HFFc6 (cell line): ENCODE measurements at places on chromosomes 12 and 14. TPM values are rescaled to one million over a fixed set of nuclear protein-coding genes. Genes with fewer than 3 reads are reported as not detected.
A peak's percentile ranks its signal among the peaks of the same experiment; 100 is the strongest.

The TWF1 gene
- total RNA-seq, result 145 and 146 TPM in 2 replicates

The GZMB gene
- not detected in 3 replicates for total RNA-seq

The REP15 gene
- total RNA-seq, result 2.3 to 2.7 TPM (median 2.4 TPM) in 3 replicates

The CEBPE gene
- total RNA-seq, result not detected in 3 replicates

The TPH2 gene
- not detected in 3 replicates for total RNA-seq

GRCh38 chr14:30587141-30587540, 28.2 kb downstream of the G2E3 start:
- no peak overlapping the region for H3K27ac ChIP-seq
- H3K4me1 ChIP-seq, result peaks cover 21% of the 10 kb centered on the region
- H3K36me3 ChIP-seq, result peaks cover 54% of the 10 kb centered on the region
- no peak overlapping the region for H3K4me3 ChIP-seq

- no peaks in the 10 kb centered on the region for H3K27me3 ChIP-seq
- no peak for DNase-seq
- no peak overlapping the region for H3K27ac ChIP-seq
- H3K4me3 ChIP-seq, result no peak overlapping the region
Measured at GRCh38 chr14:89406941-89407340, 10.1 kb downstream of the FOXN3 start.

- no peak overlapping the region for H3K27ac ChIP-seq
- peak overlapping the region; percentile 35 for H3K4me3 ChIP-seq
- no peak for DNase-seq
- H3K36me3 ChIP-seq, result peaks cover 15% of the 10 kb centered on the region
- H3K4me1 ChIP-seq, result peaks cover 30% of the 10 kb centered on the region
Measured at GRCh38 chr12:57755454-57756372, 810 bp downstream of the MARCHF9 start.

DNA sequence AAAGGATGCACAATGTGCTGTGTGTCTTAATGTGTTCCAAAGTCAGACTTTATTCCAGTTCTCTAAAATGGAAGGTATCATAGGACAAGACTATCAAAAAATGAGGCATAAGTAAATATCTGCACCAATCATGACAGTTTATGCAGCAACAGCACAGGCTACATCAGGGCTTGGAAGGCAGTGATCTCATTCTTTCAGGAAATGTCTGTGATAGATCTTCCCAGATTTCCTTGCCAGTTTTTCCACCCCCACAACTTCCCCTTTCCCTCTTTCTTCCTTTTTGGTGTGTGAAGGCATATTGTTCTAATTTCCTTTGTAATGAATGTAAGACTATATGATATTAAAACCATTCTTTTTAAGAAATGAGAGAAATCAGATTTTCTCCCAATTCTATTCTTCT, 326.7 kb downstream of the ATP23 start:
- H3K36me3 ChIP-seq, result no peaks in the 10 kb centered on the region
- H3K27me3 ChIP-seq, result peaks cover 3% of the 10 kb centered on the region; the same call in 1 of the 2 replicates
- DNase-seq, result no peak
- H3K4me3 ChIP-seq, result no peak overlapping the region
- H3K4me1 ChIP-seq, result no peaks in the 10 kb centered on the region

DNA sequence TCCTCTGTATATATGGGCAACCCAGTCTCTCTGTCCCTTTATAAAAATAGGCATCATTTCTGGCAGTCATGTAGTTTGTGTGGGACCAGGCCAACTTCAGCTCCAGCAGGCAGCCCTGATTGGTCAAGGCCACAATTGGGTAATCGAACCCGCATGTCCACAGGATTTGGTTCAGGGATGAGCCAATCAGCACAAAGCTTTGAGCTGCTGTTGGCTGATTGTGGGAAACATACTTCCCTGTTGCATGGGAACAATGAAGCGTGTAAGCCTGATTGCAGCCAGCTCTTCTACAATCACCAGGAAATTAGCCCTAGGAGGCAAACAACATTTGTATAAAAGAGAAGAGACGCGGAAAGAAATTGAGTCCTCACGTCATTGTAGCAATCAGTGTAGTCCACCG, 328.6 kb downstream of the PCNX1 start:
- DNase-seq, result no peak
- H3K4me3 ChIP-seq, result no peak overlapping the region
- H3K36me3 ChIP-seq, result peaks cover 4% of the 10 kb centered on the region; the same call in 1 of the 2 replicates
- H3K27ac ChIP-seq, result no peak overlapping the region; the same call in 1 of the 2 replicates
- peaks cover 3% of the 10 kb centered on the region; the same call in 1 of the 2 replicates for H3K27me3 ChIP-seq
